ENCODE measurements at places on chromosomes 3 and 15. TPM values are rescaled to one million over a fixed set of nuclear protein-coding genes. Genes with fewer than 3 reads are reported as not detected.

DNA sequence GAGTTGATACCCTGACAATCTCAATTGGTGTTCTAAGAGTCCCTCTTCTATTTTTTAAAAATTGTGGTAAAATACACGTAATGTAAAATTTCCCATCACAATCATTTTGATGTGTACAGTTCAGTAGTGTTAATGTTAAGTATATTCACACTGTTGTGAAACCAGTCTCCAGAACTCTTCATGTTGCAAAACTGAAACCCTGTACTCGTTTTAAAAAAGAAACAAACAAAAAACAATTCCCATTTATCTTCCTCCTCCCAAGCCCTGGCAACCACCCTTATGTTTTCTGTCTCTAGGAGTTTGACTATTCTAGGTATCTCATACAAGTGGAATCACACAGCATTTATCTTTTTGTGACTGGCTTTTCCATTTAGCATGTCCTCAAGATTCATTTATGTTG is 28.7 kb upstream of the ALPK3 start:
- DNase-seq: no peak

DNA sequence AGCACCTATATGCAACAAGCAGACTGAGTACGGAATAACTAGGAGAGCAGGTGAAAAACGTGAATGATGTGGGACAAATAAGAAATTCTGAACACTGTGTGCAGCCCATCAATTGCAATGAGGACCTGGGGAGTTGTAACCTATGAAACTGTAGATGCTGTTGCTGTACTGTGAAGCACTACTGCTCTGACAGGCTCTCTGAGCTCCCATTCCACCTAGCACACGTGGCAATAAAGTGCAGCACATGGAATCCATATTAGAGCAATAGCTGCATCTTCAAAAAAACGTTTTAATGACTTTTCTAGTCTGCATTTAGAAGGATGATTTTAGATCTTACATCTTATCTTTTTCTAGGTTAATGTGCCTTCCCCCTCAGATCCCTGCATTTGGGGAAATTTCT is 748.7 kb upstream of the GOLIM4 start:
- DNase-seq: no peak

- DNase-seq: no peak
These were observed 285.3 kb upstream of the RARB start for GRCh38 chr3:25142609-25143355.

GRCh38 chr3:175208326-175208725 is 349.2 kb downstream of the NAALADL2 start:
- DNase-seq: no peak

DNA sequence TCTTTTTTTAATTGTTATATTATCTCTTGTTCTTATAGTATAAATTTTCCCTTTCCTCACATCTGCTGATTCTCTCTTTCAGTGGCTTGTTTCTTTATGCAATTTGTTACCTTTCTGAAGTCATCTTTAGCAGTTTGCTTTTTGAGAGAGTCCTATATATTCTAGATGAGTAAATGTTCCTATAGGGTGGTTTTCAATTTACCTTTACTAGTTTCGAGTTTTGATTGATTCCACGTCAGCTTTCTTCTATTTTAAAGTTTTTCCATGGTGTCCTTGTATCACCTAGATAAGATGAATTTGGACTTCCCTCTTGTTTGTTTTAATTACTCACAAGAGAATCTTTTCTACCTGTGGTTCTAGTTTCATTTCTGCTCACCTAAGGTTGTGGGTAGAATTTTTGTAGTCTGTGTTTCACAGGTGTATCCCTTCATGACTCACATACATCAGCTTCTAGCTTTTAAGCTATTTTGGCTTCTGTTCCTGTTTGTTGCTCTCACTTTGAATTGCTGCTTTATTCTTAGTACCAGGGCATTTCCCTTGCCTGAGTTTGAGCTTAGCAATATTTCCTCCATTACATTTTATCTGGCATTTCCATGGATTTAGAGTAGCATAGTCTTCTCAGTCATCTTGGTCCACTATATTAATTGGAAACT is 6.4 kb downstream of the TEX9 start:
- no peak for DNase-seq

- no peak for DNase-seq
These were observed 51.4 kb downstream of the HES1 start for GRCh38 chr3:194187233-194187944.

- DNase-seq: no peak
These were observed 879.2 kb downstream of the ROBO1 start for GRCh38 chr3:78888635-78889034.

DNA sequence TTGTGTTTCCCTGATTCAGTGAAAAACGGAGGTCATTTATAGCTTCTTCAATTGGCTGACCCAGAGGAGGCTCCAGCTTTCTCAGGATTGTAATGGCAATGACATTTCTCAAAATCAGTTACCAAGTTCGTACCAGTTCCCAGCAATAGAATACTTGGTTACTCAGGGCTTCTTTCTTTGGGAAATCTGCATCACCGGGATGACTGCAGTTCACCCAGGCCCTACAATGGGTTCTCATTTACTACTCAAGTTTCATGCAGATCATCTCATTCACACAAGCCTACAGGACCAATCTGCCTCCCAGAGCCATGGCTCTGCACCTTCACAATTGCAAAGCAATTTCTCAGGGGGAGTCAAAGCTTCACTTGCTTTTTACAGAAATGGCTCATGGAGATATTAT is 109.6 kb downstream of the FHIT start:
- DNase-seq: no peak

The FBXW12 gene
- not detected for total RNA-seq

The ACAD9 gene
- 51.2 TPM for total RNA-seq

The MST1R gene
- under 0.01 TPM for total RNA-seq

The UROC1 gene
- total RNA-seq: not detected

The SIDT1 gene
- not detected for total RNA-seq

The APBA2 gene
- total RNA-seq: 2.3 TPM

The C15orf62 gene
- 0.55 TPM for total RNA-seq

The SST gene
- total RNA-seq: not detected

The SYNPR gene
- total RNA-seq: not detected

The LRTM1 gene
- total RNA-seq: not detected

The ANKUB1 gene
- 1.0 TPM for total RNA-seq

The MOBP gene
- total RNA-seq: 0.43 TPM

The CASR gene
- total RNA-seq: not detected

Data from uterus (tissue), 4 donors.